ENCODE measurements at places on chromosomes 5 and 9.

GRCh38 chr5:61264273-61264661 is 67.8 kb upstream of the ZSWIM6 start:
- no peak for DNase-seq

GRCh38 chr9:120559546-120559945 is 20.4 kb downstream of the CDK5RAP2 start:
- DNase-seq, result no peak

GRCh38 chr9:136572003-136572827 is 26.4 kb upstream of the NOTCH1 start:
- DNase-seq, result peak; percentile 70

DNA sequence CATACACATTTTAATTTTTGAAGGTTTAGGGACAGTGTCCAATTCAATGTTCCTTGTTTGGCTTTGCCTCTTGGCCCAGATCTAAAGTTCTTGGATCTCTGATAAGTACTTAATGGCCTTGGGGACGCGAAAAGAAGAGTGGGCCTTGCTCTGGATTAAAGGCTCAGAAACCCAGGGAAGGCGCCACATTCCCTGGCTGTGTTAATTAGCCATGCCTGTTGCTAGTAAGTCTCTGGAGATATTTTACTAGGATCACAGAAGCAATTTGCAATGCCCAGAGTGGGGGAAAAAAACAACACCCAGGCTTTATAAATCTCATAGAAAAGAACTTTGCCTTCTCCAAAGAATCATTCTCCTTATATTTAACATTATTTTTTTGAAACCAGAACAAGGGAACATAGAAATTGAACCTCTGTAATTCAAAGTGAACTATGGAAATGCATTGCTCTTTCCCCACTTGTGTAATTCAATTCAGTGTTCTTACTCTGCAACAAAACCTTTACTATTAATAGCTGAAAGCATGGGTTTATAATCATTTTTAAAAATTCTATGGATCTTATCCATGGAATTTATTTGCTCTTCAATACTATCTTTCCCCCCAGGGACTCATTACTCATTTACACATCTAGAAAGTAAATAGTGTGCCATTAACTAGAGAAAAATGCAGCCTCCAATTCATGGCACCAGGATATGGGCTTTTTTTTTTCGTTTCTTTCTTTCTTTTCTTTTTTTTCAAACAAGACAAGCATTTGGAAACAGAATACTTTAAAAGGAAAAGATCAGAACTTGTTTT is 172.2 kb upstream of the ANKRD55 start:
- no peak for DNase-seq

- DNase-seq, result no peak
These were observed 17.4 kb downstream of the TMOD1 start for GRCh38 chr9:97518909-97519307.

- DNase-seq, result no peak
These were observed 25.2 kb upstream of the TNFAIP8 start for GRCh38 chr5:119330367-119331183.

GRCh38 chr5:95216136-95216955 is 68.5 kb downstream of the MCTP1 start:
- DNase-seq, result no peak

DNA sequence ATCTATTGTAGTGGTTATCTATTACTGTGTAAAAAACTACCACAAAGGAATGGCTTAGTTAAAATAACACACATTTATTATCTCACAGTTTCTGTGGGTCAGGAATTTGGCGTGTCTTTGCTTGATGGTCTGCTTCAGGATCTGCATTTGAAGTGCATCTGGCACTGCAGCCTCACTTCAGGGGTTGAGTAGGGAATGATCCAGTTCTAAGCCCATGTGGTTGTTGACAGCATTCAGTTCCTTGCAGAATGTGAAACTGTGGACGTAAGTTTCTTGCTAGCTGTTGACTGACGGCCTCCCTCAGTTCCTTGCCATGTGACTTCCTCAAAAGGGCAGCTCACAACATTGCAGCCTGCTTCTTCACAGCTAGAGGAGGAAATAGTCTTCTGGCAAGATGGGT is 2.1 kb upstream of the OGN start:
- DNase-seq, result no peak

GRCh38 chr9:126471084-126471624 is 142.6 kb upstream of the LMX1B start:
- DNase-seq, result no peak

DNA sequence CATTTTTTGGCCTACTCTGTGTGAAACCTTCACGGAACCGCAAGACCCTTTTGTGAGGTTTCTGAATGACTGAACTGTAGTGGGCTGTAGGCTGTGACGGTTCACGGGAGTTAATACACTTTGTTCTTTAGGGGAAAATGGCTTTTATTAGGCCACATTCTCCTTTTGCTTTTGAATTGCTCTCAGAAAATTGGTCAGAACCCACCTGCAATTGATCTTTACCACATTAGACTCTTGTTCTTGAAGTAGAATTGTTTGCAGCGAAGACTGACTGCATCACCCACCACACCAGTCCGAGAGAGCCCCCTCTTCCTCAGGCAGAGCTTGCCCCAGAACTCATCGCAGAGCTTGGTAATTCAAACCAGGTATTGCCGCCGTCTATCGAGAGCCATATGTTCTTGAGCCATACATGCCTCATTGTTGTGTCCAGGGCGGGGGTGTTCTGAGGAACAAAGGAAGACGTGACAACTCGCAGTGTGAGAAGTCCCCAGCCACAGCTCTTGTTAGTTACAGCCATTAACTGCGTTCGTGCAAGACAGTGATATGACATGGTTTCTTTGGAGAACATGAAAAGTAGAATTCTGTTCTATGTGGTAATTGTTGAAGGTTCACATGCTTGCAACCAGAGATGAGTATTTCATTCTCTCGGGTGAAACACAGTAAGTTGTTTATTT is 166.4 kb upstream of the OTULINL start:
- no peak for DNase-seq

DNA sequence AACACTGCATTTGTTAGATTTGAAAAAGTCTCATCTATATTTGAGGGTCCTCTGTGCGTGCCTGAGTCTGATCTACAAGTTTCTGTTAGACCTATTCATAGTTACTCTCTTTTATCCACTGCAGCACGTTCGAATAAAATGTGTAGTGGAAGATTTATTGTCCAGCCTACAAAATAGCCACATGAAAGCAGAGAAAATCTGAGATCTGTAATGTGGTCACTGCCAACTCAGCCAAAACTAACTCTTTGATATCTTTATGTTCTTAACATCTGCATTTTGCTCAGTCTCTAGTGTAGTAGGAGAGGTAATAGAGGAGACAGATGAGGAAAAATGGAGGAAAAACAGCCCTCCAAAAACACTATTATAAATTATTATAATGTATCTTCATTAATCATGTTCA is 354.0 kb downstream of the NPR3 start:
- DNase-seq, result no peak

DNA sequence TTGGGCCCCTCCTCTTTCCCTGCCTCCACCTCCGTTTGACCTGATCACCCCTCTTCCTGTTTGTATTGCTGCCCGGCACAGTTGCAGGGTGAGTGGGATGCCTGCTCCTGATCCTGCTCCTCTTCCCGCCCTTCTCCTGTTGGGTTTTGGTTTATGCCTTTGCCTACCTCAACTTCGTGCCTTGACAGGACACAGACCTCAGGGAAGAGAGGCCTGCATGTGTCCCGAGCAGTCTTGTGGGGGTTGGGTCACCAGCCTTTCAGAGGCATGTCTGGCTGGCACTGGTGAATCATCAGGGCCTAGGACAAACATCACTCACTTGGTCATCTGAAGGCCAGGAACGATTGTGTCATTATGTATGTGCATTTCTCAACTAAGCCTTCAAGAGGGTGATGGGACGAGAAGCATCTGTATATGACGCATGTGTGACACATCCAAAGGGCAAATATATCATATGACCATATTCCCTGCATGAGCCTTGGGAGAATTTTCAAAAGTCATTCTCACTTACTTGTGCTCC is 56.9 kb downstream of the NPR3 start:
- peak; percentile 32 for DNase-seq

DNA sequence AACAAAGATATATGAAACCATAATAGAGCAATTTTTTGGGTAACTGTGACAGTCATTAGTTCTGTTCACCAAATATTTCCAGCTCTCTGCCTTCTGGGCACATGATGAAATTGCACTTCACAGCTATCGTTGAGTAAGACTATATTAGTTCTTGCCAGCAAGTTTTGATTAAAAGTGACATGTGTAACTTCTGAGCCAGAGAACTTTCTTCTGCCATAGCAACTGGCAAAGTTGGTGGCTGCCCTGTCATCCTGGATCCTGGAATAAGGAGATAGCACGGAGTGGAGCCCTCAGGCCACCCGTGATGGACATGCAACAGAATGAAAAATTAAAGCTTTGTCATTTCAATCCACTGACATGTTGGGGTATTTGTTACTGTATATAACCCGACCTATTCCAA is 194.4 kb upstream of the VCAN start:
- DNase-seq, result no peak

DNA sequence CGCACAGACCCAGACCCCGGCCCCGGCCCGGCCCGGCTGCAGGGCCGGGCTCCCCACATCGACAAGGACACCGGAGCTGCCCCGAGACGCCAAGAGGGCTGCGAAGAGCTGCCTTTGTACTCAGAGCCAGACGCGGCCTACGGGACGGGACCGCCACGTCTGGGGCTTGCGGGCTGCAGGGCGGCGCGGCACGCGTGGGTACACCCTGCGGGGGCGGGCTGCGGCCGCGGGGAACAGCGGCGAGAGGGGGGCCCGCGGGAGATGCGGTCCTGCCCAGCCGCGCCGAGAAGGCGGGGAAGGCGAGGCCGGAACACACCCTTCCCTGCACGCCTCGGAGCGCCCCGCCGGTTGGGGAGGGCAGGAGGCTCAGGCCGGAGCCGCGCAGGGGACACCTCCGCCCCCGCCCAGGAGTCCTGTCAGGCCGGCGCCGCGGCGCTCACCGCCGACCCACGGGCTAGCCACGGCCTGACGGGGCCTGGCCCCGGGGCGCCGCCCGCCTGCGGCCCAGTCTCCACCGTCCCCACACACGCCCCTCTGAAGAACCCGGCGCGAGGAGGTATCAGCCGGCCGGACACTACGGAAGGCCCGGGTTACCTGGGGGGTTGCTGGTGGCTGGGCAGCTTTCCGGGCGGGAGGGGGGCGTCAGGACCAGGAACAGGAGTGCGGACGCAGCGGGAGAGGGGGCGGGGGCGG is 478 bp downstream of the RAB14 start:
- DNase-seq, result no peak

- no peak for DNase-seq
These were observed 18.6 kb downstream of the RALGDS start for GRCh38 chr9:133102190-133103021.

DNA sequence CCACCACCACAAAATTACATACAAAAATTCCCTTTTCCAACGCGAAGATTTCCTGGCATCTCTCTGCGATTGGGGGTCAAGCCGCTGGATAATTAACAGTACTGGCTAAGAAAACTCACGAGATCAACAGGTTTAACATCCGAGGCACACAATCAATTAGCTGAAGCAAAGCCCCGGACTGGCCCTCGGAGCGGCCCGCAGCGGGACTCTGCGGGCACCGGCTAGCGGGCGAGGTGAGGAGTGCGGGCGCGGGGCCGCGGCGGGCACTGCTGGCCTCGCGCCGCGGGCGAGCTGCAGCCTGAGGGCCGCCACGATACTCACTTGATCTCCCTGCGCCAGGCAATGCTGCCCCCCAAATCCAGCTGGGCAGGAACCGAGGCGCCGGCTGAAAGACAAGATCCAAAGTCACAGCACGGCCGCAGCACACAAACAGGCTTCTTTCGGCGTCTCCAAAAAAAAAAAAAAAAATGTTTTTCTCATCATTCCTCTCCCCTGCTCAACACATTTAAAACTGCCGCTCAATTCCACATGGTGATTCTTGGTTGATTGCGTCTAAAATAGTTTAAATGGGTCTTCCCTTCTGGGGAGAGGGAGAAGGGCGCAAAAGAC is 210.2 kb downstream of the MEF2C start:
- DNase-seq, result no peak

- DNase-seq, result no peak
These were observed 143.7 kb downstream of the FSTL4 start for GRCh38 chr5:133468596-133468995.

- DNase-seq, result no peak
These were observed 551.8 kb downstream of the CDH9 start for GRCh38 chr5:26486631-26487030.

DNA sequence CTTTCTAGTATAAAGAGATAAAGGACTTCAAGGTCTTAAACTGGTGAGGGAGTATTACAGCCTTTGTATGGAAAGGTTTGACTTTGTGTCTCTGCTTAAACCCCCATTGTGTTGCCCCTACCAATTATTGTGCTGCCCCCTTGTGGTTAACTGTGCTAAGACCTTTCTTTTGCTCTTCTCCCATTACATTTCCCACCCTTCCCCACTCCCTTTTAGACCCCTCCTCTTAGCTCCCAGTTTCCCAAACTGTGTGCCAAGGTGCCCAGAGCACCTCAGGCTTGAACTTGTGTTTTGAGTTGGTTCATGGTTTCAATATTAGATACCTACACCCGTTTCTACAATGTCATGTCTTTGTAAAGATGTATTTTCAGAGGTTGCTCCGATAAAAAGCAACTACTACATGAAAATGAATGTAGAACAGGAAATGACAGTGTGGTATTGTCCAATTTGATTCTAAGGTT is 2.9 kb downstream of the JAK2 start:
- DNase-seq, result no peak

DNA sequence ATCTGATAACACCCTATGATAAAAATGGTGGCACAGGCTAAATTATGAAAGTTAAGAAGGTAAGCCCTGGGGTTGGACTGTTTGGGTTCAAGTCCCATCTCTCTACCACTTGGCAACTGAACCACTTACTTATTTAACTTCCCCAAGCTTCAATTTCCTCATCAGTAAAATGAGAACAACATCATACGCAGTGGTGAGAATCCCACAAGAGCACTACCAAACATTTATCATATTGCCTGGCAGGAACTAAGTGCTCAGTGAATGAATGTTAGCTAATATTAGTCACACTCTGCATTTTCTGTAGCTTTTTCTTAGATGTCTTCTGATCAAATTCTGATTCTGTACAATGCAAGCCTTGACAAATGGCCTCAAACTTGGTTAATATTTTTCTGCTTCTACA is 306.7 kb downstream of the EBF1 start:
- DNase-seq, result no peak

DNA sequence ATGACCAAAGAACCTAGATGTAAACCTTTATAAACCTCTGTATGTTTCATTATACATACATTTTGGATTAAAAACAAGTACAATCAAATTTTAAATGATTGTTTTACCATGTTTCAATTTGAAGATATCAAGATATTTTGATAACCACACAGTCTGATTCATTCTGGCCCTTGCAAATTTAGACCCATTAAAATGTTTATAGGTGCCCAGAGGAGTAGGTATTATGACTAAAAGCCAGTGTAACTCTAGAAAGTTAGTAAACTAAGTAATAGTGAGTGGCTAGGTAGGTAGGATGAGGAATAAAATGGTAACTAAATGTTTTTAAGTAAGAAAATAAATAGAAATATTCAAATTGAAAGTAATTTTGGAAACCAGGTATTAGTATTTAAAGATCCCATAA is 165.5 kb downstream of the PBX3 start:
- DNase-seq, result no peak

GRCh38 chr9:16656432-16657169 is 213.9 kb downstream of the BNC2 start:
- DNase-seq, result no peak

GRCh38 chr9:91053824-91054223 is 252.2 kb downstream of the SYK start:
- DNase-seq, result no peak

- no peak for DNase-seq
These were observed 36.3 kb downstream of the GLIS3 start for GRCh38 chr9:4263591-4263990.
